ENCODE measurements at places on chromosomes 12 and 14. TPM values are rescaled to one million over a fixed set of nuclear protein-coding genes. Genes with fewer than 3 reads are reported as not detected.

PMCH gene
- total RNA-seq = 0.45 TPM

PRR4 gene
- 2.4 TPM for total RNA-seq

GPRC5D gene
- total RNA-seq = not detected

ANAPC7 gene
- 78.3 TPM for total RNA-seq

KRT2 gene
- not detected for total RNA-seq

BAZ1A gene
- total RNA-seq = 53.3 TPM

P3H3 gene
- total RNA-seq = not detected

B4GALNT1 gene
- 1.5 TPM for total RNA-seq

CCDC177 gene
- not detected for total RNA-seq

ANKS1B gene
- total RNA-seq = 2.0 TPM

KIF5A gene
- total RNA-seq = 2.0 TPM

GPD1 gene
- not detected for total RNA-seq

ARMH4 gene
- total RNA-seq = not detected

P2RX2 gene
- total RNA-seq = not detected

RGS6 gene
- 1.6 TPM for total RNA-seq

KLRC4 gene
- not detected for total RNA-seq

SERPINA12 gene
- total RNA-seq = not detected

TMEM63C gene
- 0.04 TPM for total RNA-seq

GZMB gene
- 1,048 TPM for total RNA-seq

DRAM1 gene
- 7.0 TPM for total RNA-seq

LMO3 gene
- not detected for total RNA-seq

HHIPL1 gene
- total RNA-seq = not detected

SDR9C7 gene
- not detected for total RNA-seq

GYS2 gene
- not detected for total RNA-seq

FAM222A gene
- 0.11 TPM for total RNA-seq

PPP1R13B gene
- total RNA-seq = 10.0 TPM

ADIPOR2 gene
- total RNA-seq = 52.9 TPM

SLC6A15 gene
- 0.69 TPM for total RNA-seq

CEBPE gene
- not detected for total RNA-seq

TMEM229B gene
- 0.84 TPM for total RNA-seq

IFNG-AS1 gene
- not detected for total RNA-seq

DENND5B gene
- total RNA-seq = 0.58 TPM

TEAD4 gene
- 3.7 TPM for total RNA-seq

DNAI7 gene
- not detected for total RNA-seq

IQSEC3 gene
- total RNA-seq = 0.39 TPM

LAG3 gene
- total RNA-seq = 206 TPM

BHLHE41 gene
- not detected for total RNA-seq

CLEC4E gene
- not detected for total RNA-seq

ACSM4 gene
- not detected for total RNA-seq

RNU4-1 gene
- 2,470 TPM for total RNA-seq

SCN8A gene
- total RNA-seq = 1.2 TPM

SOAT2 gene
- total RNA-seq = 0.28 TPM

RNF212B gene
- not detected for total RNA-seq

MGST1 gene
- total RNA-seq = not detected

DHH gene
- 0.42 TPM for total RNA-seq

PAPLN gene
- total RNA-seq = 1.1 TPM

RASSF8 gene
- total RNA-seq = not detected

CAPS2 gene
- 11.1 TPM for total RNA-seq

B4GALNT3 gene
- 4.7 TPM for total RNA-seq

NUDT14 gene
- 17.9 TPM for total RNA-seq

BEGAIN gene
- total RNA-seq = 2.1 TPM

PLEKHG7 gene
- not detected for total RNA-seq

KRT79 gene
- total RNA-seq = 0.82 TPM

RAPGEF3 gene
- total RNA-seq = 1.4 TPM

PPP4R4 gene
- 68.2 TPM for total RNA-seq

RPL10L gene
- not detected for total RNA-seq

RNASE1 gene
- not detected for total RNA-seq

CCDC92 gene
- total RNA-seq = 19.4 TPM

FAM90A1 gene
- total RNA-seq = not detected
